ENCODE measurements at places on chromosomes 6 and 20.

DNA sequence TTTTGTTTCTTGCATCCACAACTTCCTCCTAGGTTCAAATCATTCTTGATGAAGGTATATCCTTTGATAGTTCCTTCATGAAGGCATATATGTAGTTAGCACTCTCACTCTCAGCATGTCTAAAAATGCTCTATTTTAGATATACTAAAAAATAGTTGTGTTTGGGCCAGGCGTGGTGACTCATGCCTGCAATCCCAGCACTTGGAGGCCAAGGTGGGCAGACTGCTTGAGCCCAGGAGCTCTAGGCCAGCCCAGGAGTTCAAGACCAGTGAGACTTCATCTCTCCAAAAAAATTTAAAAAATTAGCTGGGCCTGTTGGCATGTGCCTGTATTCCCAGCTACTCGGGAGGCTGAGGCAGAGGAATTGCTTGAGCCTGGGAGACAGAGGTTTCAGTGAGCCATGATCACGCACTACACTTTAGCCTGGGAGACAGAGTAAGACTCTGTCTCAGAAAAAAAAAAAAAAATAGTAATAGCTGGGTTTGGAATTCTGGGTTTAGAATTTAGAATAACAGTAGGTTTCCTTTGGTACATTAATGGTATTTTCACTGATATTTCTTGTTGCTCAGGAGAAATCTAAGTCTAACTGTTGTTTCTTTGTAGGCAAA, 7.0 kb downstream of the SERAC1 start:
- no peak for DNase-seq

GRCh38 chr6:79570129-79571029, 33.1 kb upstream of the LCA5 start:
- DNase-seq: peak; percentile 26

DNA sequence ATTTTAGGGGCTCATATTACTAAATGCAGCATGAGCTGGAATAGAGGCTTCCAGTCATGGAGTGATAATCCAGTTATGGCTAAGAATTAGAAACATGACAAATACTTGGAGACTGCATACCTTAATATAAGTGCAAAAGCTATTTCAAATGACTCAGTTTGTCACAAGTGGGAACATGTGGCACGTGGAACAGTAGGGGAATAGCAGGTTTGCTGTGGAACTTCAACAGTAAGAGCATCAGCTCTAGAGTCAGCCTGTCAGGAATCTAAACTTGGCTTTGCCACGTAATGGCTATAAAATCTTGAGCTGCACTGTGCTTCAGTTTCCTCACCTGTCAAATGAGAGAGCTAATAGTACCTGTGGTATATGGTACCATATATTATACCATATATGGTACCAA, 62.1 kb downstream of the HTR1B start:
- no peak for DNase-seq

DNA sequence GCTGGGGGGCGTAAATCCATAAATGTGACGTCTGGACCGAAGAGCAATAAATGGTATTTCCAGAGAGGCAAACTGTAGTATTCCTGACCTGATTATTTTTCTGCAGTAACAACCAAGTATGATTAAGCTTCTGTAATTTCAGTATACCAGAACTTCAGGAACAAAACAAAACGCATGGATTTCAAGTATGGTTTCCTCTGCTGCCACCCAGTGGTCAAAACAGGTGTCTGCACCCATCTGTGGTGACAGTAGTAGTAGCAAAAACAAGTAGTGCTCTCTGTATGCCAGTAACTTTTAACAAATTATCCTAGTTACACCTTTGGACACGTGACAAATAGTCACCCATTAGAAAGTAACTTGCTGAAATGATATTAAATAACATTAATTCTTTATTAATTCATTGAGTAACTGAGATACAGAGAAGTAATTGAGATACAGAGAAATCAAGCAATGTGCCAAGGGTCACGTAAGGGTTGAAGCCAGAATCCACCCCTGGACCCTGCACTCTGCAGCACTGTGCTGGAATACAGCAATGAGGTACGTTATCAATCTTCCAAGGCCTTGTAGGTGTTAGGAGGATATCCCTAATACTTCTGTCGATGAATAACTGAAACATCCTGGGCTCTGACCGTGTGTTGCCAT, 7.9 kb downstream of the CALHM4 start:
- DNase-seq: peak; percentile 39

DNA sequence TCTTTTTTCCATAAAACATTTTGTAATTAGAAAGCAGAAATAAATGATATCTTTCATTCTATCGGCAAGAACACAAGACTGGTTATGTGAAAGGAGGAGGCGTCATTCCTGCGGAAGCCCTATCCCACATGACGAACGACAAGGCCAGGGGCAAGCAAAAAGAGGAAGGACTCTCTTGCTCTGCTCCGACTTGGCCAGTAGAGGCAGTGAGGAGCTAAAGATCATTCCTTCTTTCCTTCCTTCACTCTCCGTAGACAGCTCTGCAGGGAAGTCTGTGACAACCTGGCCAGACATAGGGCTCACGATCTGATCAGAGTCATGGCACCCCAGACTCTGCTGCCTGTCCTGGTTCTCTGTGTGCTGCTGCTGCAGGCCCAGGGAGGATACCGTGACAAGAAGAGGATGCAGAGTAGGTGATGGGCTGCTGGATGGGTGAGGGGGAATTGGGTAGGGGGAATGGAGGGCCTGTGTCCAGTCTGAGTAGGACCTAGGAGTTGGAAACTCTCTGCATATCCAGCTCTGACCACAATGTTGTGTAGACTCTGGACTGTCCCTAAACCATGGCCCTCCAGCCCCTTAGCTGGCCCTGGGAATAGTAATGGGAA, at the start of gene WFDC10A:
Gene WFDC10A, plus strand, starts transcription at position 244 of the 605 bp plus-strand sequence. Its CDS starts 75 bp downstream, at position 319.
- peak; percentile 0 for DNase-seq

- peak; percentile 75 for DNase-seq
These were observed 84.4 kb downstream of the INSM1 start for GRCh38 chr20:20452254-20452676.

DNA sequence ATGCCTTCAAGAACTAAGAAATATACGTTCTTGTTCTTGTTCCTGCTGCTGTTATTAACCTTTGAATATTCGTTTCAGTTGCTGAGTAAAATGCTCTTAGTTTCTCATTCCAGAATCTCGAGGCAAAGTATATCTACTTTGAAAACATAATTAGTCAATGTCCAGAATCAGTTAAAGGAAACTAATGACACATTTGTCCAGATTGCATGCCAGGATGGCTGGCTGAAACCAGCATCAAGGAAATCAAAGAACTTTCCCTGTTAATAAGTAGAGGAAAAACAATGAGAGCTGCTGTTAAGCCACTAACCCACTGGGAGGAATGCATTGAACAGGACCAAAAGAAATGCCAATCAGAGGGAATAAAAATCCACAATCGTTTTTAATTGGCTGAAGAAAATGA, 196.9 kb downstream of the ALDH8A1 start:
- no peak for DNase-seq

DNA sequence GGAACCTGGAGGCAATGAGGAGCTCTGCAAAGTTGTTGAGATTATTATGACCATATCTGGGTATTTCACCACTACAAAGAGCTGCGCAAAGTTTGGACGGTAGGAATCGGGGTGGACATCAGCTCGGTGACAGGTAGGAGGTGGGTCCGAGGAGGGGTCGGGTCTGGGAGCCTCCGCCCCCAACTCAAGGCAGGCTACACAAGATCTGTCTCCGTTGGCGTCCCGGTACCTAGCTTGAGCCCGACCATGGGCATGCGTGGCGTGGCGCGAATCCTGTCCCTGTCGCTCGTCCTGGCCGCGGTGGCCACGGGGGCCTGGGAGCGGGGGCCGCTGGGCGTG, 40.2 kb upstream of the ZNFX1 start:
- DNase-seq: no peak

DNA sequence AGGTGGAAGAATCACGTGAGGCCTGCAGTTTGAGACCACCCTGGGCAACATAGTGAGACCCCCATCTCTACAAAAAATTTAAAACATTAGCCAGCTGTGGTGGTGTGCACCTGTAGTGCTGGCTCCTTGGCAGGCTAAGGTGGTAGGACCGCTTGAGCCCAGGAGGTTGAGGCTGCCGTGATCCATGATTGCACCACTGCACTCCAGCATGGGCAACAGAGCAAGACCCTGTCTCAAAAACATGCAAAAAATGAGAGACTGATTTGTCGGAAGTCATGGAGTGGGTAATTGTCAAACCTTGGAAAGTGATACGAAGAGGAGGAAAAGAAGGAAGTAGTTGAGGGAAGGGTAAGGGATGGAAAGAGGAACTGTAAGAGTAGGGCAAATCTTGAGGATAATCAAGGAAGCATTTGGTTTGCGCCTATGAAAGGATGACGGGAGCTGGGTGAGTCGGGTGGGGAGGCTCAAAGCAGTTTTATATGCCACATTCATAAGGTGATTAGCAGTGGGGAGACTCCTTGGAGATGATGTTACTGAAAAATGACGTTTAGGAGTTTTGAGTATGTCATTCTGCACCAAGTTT, 14.5 kb downstream of the L3MBTL3 start:
- no peak for DNase-seq

DNA sequence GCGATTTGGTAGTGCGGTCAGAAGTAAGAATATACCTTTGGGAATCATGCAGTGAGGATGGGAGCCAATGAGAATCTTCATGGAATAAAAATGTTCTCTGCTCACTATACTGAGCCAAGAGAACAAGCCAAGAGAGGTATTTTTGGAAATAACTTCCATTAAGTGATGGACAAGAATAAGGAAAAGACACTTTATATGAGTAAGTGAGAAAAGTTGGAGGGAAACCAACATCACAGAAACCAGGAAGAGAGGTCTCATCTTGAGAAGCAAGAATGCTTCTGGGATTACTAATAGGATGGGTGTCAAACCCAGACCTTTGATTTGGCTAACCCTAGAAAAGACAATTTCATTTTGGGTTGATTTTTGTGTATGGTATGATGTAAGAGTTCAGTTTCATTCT, 181.2 kb upstream of the JAG1 start:
- DNase-seq: no peak

DNA sequence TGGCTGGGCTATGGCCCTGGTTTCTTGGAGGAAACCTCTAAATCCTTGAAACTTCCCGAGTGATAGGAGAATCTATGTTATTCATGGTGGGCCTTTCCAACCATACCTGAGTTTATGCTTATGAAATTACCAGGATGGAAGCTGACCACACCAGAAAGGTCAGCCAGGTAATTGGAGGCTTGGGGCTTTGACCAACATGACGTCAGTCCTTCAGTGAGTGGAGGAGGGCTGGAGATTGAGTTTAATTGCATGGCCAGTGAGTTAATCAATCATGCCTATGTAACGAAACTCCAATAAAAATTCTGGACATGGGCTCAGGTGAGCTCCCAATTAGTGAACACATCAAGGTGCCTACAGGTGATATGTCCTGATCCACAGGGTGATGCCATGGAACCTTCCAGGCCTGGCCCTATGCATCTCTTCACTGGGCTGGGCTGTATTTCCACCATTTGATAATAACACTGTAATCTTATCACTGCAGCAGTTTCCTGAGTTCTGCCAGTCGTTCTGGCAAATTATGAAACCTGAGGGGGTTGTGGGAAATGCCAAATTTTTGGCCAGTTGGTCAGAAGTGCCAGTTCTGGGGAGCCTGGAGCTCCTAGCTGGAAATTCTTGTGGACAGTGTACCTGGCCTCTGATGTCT, 106.5 kb downstream of the CDH26 start:
- DNase-seq: no peak

GRCh38 chr6:33683051-33683571, 28.4 kb downstream of the UQCC2 start:
- no peak for DNase-seq

DNA sequence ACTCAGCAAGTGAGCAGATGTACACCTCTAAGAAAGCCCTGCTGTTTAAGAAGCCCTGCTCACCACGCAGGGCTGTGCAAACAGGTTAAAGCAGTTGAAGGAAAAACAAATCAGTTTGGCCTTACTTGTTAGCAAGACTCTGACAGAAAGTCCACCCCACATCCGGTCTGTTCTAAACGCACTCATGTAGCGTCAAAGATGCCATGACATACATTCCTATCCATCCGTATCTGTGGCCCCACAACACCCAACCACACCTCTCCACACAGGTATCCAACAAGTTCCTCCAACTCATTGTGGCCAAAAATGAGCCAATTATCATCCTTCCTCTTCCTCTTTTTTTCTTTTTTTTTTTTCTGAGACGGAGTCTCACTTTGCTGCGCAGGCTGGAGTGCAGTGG, 22.8 kb upstream of the RAB22A start:
- DNase-seq: no peak

DNA sequence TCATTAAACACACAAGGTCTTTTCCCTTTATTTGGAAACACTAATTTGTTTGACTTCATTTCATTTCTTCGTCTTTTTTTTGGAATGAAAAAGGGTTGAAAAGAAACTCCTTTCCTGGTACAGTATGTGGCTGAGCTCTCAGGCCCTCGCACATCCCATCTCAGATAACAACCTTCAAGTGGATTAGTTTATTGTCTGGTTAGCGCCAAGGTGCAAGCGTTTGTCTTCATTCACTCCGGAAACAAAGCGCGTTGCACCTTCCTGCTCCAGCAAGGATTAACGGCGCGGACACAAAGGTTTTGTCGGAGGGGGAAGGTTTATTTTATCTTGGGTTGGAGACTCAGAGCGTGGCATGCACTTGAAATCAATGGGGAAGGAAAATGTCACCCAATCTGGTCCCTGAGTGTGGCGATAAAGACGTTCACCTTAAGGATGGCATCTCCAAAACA, 5.3 kb upstream of the NKX2-2 start:
- DNase-seq: peak; percentile 42

GRCh38 chr6:42901538-42901957, 14.3 kb upstream of the PTCRA start:
- peak; percentile 73 for DNase-seq

GRCh38 chr6:143429970-143430369, 20.5 kb downstream of the ADAT2 start:
- no peak for DNase-seq

- no peak for DNase-seq
These were observed 48.8 kb downstream of the CAP2 start for GRCh38 chr6:17442196-17442595.

- no peak for DNase-seq
These were observed 46.8 kb downstream of the RREB1 start for GRCh38 chr6:7154341-7155139.

DNA sequence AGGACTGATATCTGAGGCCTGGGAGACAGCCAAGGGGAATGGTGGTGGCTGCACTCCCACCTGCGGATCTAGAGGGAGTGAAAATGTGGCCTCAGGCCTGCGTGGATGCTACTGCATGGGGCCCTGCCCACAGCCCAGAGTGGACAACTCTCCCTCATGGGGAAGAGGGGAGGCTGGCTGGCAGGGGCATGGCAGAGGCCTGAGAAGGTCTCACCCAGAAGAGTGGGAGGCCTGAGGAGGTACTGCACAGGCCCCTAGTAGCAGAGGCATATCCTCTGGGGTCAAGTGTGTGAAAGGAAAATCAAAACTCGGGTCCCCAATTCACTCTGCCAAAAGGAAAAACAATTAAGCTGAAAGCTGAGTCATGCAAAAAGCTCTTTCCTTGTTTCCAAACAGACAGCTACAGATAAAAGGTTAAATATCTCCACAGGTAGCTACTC, 158.2 kb downstream of the AKAP7 start:
- DNase-seq: no peak

Measured in NCI-H1436 (cell line).